Tongue (tissue), 3 donors: ENCODE measurements at places on chromosomes 11 and 22. TPM values are rescaled to one million over a fixed set of nuclear protein-coding genes. Genes with fewer than 3 reads are reported as not detected.

- DNase-seq, result peak; percentile 94
These were observed 85.9 kb upstream of the GRK3 start for GRCh38 chr22:25478528-25478927.

DNA sequence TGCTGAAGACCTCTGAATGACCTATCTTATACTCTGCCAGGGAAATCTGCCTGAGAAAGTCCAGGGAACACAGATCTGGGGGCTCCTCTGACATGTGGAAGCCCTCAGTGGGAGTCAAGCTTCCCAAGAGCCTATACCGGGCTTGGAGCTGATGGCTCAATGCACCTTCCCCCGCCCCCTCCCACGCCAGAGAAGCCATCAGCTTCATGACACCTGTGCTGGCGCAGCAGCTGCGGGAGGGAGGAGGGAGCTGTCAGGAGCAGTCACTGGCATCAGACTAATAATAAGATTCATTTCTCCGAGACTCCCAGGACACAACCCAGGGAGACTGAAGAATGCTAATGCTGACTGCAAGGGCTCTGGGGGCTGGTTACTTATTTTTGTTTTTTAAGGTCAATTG is 47.8 kb downstream of the SPATA19 start:
- no peak for DNase-seq

DNA sequence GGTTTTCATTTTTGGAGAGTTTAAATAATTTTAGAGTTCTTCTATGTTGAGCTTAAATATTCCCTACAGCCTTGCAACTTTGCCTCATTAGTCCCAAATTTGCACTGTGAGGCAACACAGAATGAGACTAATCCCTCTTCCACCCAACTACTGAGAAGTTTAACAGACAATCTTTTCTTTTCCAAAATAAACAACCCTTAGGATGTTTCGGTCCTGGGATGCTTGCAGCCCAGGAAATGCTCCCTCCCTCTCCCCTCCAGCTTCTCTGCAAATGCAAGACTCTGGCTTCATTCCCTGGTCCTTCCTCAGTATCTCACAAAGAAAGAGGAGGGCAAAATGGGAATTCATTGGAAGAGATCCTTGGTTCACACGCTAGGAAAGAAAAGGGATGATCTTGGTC is 222.5 kb downstream of the ST3GAL4 start:
- DNase-seq, result no peak

DNA sequence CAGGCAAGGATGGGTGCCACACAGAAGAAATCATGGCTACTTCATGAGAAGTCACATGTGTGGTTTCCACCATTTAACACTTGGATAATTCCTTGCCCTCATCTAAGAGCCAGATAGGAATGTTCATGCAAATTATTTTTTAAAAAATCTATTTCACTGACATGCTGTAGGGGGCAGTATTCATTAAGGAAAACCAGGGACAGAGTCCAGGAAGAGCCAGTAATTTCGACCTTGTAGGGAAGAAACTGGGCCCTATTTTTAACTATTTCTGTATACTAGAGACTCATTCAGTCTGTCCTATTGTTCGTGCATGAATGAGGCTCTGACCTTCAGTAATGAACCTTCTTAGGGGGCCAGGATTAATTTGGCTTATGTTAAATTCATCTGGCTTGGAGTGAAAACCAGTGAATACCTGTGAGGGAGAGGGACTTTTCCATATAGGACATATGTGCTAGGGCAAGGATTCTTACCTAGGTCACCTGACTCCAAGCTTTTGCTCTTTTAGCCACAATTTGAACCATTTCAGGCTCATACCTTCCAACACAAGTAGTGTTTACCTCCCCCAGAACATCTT is 192.7 kb downstream of the NAV2 start:
- DNase-seq, result peak; percentile 54

DNA sequence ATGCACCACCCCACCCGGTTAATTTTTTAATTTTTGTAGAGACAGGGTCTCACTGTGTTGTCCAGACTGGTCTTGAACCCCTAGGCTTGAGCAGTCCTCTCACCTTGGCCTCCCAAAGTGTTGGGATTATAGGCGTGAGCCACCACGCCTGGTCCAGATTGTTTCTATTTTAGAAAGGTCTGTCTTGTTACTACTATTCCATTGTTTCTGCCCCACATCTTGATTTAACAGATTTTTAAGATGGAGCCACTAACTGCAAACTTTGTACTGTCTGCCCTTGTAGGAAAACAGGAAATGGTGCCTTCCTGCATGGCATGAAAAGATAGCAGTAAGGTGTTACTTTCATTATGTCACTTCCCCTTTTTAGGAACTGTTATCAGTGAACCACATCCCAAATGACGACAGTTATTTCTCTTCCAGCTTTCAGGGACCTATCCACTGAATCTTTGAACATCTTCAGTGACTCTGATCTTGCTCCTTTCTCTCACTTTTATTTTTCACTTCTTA is 23.2 kb downstream of the TAF1D start:
- no peak for DNase-seq

DNA sequence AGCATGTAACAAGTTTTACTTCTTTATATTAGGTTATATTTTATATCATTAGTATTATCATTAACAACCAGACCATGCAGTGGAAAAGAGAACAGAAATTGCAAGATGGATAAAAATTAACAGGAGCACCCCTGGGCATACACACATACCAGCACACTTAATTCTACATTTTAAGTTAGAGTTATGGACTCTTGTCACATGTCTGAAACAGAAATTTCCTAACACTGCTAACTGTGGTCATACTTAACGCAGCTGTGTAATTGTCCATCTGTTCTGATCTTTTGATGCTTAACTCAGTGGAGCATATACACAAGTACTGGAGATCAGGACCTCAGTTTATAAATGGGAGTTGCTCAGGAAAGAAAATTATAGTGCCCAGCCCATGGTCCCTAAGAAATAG is 358 bp downstream of the OR52H1 start:
- DNase-seq, result no peak

GRCh38 chr11:74256378-74257133 is 54.9 kb downstream of the P4HA3 start:
- no peak for DNase-seq

- DNase-seq, result no peak
These were observed 1000.4 kb downstream of the OPCML start for GRCh38 chr11:132531921-132532320.

GRCh38 chr11:121365304-121365703 is 72.7 kb downstream of the SC5D start:
- DNase-seq, result no peak

- DNase-seq, result no peak
These were observed 22.9 kb upstream of the ABTB2 start for GRCh38 chr11:34380696-34381095.

DNA sequence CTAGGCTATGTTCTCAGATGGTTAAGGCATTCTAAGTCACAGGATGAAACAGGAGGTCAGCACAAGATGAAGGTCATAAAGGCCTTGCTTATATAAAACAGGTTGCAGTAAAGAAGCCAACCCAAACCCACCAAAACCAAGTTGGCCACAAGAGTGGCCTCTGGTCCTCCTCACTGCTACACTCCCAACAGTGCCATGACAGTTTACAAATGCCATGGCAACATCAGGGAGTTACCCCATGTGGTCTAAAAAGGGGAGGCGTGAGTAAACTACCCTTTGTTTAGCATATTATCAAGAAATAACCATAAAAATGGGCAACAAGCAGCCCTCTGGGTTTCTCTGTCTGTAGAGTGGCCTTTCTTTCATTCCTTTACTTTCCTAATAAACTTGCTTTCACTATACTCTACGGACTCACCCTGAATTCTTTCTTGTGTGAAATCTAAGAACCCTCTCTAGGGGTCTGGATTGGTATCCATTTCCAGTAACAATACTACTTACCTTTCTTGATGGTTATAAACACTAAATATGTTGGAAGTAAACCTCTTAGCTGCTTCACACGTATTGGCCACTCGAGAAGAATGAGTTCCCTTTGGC is 1237.9 kb downstream of the FAM181B start:
- no peak for DNase-seq

GRCh38 chr11:35267504-35267903 is 128.5 kb downstream of the CD44 start:
- no peak for DNase-seq

- DNase-seq, result no peak
These were observed 79.1 kb upstream of the SC5D start for GRCh38 chr11:121213362-121213893.

GRCh38 chr22:31393893-31394292 is 5.5 kb upstream of the DRG1 start:
- DNase-seq, result no peak

DNA sequence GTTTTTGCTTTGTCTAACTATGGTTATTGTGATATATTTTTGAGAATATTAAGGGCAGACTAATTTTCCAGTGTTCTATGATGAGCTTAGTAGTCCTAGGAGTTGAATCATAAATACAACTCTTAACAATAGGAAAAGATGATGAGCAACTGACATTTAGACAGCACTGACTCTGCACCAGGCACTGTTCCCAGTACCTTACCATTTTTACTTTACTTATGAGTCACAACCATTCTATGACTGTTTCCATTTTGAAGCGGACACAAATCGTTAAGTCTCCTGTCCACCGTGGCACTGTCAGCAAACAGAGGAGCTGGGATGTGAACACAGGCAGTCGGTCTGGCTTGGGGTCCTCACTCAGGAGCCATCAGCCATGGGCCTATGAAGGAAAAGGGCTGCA is 3.4 kb upstream of the SCGB2A2 start:
- no peak for DNase-seq

- DNase-seq, result no peak
These were observed 20.3 kb downstream of the GTPBP1 start for GRCh38 chr22:38725900-38726655.

GRCh38 chr22:23128269-23129108 is 13.3 kb downstream of the RSPH14 start:
- peak; percentile 93 for DNase-seq

DNA sequence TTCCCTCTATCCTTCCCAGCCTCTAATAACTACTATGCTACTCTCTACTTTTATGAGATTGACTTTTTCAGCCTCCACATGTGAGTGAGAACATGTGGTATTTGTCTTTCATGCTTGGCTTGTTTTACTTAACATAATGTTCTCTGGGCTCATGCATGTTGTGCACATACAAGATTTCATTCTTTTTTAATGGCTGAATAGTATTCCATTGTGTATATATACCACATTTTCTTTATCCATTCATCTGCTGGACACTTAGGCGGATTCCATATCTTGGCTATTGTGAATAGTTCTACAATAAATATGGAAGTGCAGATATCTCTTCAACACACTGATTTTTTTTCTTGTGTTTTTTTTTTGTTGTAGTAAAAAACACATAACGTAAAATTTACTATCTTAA is 19.4 kb downstream of the OSBP2 start:
- no peak for DNase-seq

- peak; percentile 21 for DNase-seq
These were observed 101.3 kb downstream of the RRM1 start for GRCh38 chr11:4195909-4196308.

GRCh38 chr11:61361237-61361740 is 393 bp downstream of the CYB561A3 start:
- no peak for DNase-seq

DNA sequence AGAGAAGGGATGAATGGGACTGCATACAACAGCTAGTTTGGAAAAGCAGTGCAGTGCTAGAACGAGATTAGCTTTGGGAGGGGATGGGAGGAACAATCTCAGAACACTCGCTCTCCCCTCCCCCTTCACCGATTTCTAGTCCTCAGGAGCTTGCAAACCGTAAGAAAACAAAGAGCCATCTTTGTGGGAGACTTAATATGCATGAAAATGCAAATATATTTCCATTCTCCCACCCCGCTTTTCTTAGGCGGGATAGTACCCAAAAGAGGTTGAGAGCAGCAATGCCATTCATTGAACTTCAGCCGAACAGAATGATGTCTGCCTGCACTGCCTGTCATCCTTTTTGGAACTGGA is 1.1 kb downstream of the SPINDOC start:
- no peak for DNase-seq

GRCh38 chr11:47398011-47398410 is 10.4 kb upstream of the SLC39A13 start:
- DNase-seq, result no peak

DNA sequence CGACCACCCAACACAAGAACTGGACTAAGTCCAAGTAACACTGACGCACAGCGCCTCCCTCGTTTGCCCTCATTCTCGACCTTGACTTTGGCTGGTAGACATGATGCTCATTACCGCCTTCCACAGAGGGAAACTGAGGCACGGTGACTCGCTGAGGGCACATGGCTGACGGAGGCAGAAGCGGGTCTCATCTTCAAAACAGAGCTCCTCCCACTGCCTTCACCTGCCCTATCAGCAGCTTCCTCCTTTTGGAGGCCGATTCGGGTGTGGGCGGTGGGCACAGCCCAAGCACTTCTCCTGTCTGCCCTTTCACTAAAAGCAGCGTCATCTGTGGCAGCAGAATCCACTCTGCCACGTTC is 2.0 kb upstream of the KMT5B start:
- DNase-seq, result no peak

Gene OR2AT4
- not detected for total RNA-seq

Gene SPTBN2
- total RNA-seq, result 20.9 TPM

Gene TH
- 0.62 TPM for total RNA-seq

Gene TEAD1
- 131 TPM for total RNA-seq

Gene AHNAK
- 909 TPM for total RNA-seq

Gene ACTN3
- total RNA-seq, result 91.4 TPM
